Activated CD8-positive, alpha-beta memory T cell treated with anti-CD3 and anti-CD28 coated beads for 36 hours (primary cell): ENCODE measurements at places on chromosomes 1 and 21. TPM values are rescaled to one million over a fixed set of nuclear protein-coding genes. Genes with fewer than 3 reads are reported as not detected.

The SLC41A1 gene
- total RNA-seq, result 28.8 TPM

The MYBPH gene
- not detected for total RNA-seq

The PADI2 gene
- total RNA-seq, result not detected

The KCNK2 gene
- not detected for total RNA-seq

The HTR6 gene
- not detected for total RNA-seq

The ADORA1 gene
- total RNA-seq, result not detected

The SAMD13 gene
- total RNA-seq, result 0.59 TPM

The PRKCZ gene
- 13.2 TPM for total RNA-seq

The PLXNA2 gene
- total RNA-seq, result 0.36 TPM

The C8A gene
- not detected for total RNA-seq

The MNDA gene
- total RNA-seq, result not detected

The CD5L gene
- total RNA-seq, result not detected

The GJB5 gene
- not detected for total RNA-seq

The PTPN7 gene
- total RNA-seq, result 454 TPM

The AUNIP gene
- 11.3 TPM for total RNA-seq

The OR10R2 gene
- total RNA-seq, result not detected

The LYSMD1 gene
- 4.3 TPM for total RNA-seq

The TTC34 gene
- 1.0 TPM for total RNA-seq

The ID3 gene
- 34.1 TPM for total RNA-seq

The RIPK4 gene
- 0.08 TPM for total RNA-seq

The MEX3A gene
- 0.65 TPM for total RNA-seq

The GBP5 gene
- 97.0 TPM for total RNA-seq

The COL11A1 gene
- total RNA-seq, result not detected

The KCNH1 gene
- total RNA-seq, result not detected

The FHAD1 gene
- not detected for total RNA-seq

The MSH4 gene
- total RNA-seq, result 0.61 TPM

The USP1 gene
- 101 TPM for total RNA-seq

The LENEP gene
- 0.61 TPM for total RNA-seq

The LCE1D gene
- not detected for total RNA-seq

The F13B gene
- total RNA-seq, result not detected

The SERPINC1 gene
- total RNA-seq, result not detected

The LEMD1 gene
- total RNA-seq, result not detected

The ITLN2 gene
- not detected for total RNA-seq

The GUK1 gene
- 264 TPM for total RNA-seq

The CRB1 gene
- total RNA-seq, result not detected

The EVA1B gene
- total RNA-seq, result 13.9 TPM

The PTGS2 gene
- total RNA-seq, result 1.1 TPM

The CRP gene
- total RNA-seq, result not detected

The SPRR4 gene
- total RNA-seq, result not detected

The SLC2A5 gene
- total RNA-seq, result not detected

The CAPN2 gene
- 60.2 TPM for total RNA-seq

The RASSF5 gene
- total RNA-seq, result 199 TPM

The TSTD1 gene
- total RNA-seq, result 43.2 TPM

The SLAMF6 gene
- 40.0 TPM for total RNA-seq

The CELA2A gene
- total RNA-seq, result not detected

The FAM167B gene
- total RNA-seq, result 0.40 TPM

The SMG7 gene
- 72.3 TPM for total RNA-seq

The TRIM17 gene
- 2.6 TPM for total RNA-seq

The SLC16A4 gene
- 0.10 TPM for total RNA-seq

The BGLAP gene
- total RNA-seq, result 1.8 TPM

The MAP10 gene
- 1.8 TPM for total RNA-seq

The MRAP gene
- total RNA-seq, result not detected

The SLFNL1 gene
- total RNA-seq, result 0.11 TPM

The ATP1A2 gene
- total RNA-seq, result not detected

The LCE1B gene
- total RNA-seq, result not detected

The TSHB gene
- total RNA-seq, result not detected

The SUSD4 gene
- not detected for total RNA-seq
